ENCODE measurements at places on chromosomes 5 and 9.

DNA sequence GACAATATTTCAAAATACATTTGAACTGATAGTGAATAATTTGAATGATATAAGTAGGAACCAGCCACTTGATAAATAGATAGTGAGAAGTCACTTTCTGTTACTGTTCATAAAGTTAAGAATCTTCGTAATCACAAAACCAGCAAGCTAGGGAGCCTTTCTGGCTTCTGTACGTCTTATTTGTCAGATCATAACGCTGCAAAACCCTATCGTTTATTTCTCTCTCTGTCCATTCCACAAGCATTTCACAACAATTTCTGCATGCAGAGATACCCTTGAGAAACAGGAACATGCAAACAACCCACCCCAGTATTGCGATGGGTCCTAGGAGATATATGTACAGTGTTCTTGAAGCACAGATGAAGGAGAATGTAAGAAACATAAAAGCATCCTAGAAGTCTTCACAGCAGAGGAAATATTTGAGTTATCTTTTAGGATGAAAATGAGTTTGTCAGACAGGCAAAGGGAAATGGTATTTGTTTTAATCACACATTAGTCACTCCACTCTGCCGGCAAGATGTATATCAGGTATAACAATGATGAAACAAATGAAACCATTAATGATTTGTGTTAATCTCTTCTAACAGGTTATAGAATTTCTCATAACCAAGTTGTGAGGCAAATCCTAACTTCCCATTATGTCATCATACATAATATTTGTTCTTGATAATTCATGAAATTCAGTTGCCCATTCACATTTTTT, 668.7 kb upstream of the FTMT start:
- no peak for DNase-seq

DNA sequence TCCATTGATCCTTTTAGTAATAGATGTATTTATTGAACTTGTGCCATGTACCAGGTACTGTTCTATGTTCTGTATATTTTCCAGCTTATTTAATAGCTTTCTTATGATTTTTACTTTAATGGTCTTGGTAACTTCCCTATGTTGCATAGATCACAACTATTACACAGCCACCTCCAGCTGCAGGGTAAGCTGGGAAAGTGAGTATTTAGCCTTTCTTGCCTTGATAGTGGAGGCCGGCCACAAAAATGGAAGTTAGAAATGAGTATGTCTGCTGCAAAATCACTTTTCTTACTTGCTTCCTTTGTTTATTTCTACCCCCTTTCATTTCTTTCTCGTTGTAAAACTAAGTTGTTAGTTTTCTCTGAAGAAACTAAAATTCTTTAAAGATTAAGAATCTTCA, 43.1 kb upstream of the ANKDD1B start:
- no peak for DNase-seq

- peak; percentile 95 for DNase-seq
Measured at GRCh38 chr9:114894609-114895433, 35.6 kb downstream of the TNFSF8 start.

- DNase-seq: peak; percentile 93
Measured at GRCh38 chr9:96612105-96612965, 7.3 kb downstream of the CDC14B start.

DNA sequence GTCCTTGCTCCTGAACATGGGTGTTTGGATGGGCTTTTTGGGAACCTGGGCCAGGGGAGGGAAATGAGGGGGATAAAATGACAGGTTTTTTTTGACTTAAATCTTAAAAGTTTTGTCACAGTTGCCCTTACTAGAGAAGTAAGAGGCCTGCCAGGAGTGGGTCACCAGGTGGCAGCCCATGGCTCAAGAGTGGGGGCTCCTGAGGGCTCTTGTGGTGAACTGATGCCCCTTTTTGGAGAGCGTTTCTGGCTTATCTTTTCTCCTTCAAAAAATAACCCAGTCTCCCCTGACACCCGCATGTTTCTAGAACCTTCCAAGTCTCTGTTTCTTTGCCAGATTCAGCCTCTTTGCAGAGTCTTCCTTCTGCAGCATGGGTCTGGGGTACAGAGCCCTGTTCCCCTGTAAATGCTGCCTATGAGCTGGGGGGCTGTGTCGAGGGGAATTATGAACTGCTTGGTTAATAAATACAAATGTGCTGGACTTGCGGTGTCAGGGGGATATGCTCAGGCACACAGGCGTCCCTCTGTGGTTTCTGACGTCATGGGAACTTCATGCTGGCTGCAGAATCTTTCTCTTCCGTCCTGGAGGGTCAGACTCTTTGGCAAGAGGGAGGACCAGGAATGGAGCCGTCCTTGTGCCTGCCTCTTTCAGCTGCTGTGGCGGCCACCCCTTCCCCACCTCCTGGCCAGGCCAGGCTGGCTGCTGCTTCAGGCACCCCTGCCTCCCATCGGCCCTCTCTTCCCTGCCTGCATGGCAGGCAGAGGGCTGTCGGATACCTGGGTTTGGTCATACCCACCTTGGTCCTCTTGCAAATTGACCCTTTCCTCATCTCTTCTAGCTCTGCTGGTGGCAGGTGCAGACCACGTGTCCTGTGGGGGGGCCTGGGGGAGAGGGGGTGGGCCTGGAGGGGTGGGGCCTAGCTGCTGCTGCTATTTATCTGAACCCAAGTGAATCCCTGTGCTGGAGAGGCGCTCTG, 30.1 kb downstream of the PTPA start:
- DNase-seq: peak; percentile 91

DNA sequence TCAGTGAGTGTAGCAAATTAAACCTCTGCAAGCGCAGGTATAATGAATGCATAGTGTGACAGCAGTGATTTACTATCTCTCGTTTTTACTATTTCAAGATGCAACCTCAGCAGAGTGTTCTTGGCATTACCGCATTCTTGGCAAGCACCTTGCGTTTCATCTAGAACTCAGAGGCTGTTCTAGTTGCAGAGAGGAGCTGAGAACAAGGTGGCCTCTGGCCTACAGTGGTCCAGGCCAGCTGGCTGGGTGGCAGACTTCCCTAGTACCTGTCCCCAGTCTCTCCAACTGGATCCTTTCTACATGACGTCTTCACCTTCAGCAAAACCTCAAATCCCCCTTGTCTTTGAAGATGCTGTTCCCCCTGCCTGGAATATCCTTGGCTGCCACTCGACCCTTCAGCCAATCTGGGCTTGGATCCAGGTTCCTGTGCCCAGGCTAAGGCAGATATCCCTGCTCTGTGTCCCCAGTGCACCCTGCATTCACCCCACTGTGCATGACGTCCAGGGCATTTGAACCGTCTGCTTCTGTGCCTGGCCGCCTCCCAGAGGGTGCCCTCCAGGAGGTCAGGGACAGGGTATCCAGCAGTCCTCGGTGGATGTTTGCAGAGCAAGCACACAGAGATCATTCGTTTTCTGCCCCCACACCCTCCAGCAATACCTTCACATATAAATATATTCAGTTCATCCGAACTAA, 120.4 kb upstream of the CPEB4 start:
- no peak for DNase-seq

DNA sequence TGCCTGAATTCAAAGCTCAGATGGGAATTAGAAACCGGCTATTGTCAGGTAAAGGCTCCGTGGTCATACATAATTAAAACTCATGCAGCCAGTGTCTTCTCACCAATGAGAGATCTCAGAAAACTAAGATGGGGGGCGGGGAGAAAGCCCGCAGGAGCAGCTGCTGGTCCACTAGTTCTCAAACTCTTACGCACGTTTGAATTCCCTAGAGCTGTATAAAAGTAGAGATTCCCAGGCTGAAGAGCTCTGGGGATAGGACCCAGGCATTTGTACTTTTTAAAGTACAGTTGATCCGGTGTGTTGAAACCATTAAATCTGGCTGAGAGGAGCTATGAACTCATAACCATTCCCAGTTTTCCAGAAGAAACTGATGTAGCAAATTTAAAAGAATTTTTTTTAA, 68.5 kb downstream of the FRMD3 start:
- DNase-seq: no peak

- DNase-seq: no peak
Measured at GRCh38 chr9:111752455-111752854, 42.3 kb downstream of the SHOC1 start.

GRCh38 chr5:180346358-180346757, 6.8 kb downstream of the GFPT2 start:
- no peak for DNase-seq

GRCh38 chr5:20497356-20497755, 509.4 kb upstream of the CDH18 start:
- DNase-seq: no peak

GRCh38 chr5:155394727-155395126, 381.2 kb downstream of the KIF4B start:
- DNase-seq: no peak

DNA sequence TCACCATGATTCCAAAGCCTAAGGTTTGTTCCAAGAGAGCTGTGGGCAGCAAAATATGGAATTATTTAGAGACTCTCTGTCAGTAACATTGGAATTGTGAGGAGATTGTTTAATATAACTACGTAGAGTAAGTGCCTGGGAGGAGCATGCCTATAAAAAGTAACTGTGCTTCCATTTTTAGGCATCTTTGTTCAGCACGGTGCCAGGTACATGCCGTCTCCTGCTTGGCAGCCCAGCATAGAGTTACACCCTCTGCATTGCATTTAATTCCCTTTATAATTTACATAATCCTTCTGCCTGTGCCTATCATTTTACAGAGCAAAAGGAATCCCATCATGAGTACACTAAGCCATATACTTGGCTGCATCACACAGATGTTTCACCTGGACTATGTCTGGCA, 32.1 kb upstream of the ALDH1A1 start:
- no peak for DNase-seq

DNA sequence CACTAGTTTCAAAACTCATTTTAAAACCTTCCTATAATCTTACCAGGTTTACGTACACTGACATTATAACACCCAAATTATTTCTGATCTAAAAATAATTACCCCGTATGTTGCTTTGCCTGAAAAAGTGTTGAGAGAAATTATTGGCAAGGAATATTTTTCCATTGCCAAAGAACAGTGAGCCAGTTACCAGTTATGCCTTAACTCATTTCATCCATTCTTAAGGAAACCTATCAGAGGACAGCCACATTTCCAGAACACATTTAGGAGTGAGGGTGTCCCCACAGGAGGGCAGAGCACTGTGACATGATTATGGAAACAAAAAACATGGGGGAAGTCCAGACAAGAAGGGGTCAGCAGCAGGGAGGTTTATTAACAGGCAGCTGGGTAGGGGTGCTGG, 52.2 kb downstream of the GABBR2 start:
- no peak for DNase-seq

- DNase-seq: no peak
Measured at GRCh38 chr5:14777932-14778791, 93.4 kb downstream of the ANKH start.

- DNase-seq: no peak
Measured at GRCh38 chr5:145834554-145834916, 607 bp downstream of the PRELID2 start.

DNA sequence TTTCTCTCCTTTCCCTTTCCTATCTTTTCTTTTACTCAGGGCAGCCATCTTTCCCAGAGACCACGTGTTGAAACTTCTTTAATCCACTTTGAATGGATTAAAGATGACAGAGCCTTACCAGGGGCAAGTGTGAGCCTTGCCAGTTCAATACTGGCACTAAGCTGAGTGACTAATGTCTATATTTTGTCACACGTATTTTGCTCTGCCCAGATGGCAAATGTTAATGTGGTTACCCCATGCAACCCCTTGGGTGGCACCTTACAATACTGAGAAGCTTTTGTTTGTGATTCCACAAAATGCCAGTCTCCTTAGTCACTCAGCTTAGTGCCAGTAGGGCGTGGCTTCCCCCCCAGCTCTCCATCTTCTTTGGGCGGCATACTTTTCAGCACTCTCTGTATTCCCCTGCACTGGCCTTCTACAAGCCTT, 24.8 kb downstream of the ANXA1 start:
- DNase-seq: peak; percentile 22

GRCh38 chr9:128276574-128277270, 646 bp downstream of the SWI5 start:
- DNase-seq: peak; percentile 74

GRCh38 chr9:8332871-8333270, 533.3 kb upstream of the DMAC1 start:
- no peak for DNase-seq

DNA sequence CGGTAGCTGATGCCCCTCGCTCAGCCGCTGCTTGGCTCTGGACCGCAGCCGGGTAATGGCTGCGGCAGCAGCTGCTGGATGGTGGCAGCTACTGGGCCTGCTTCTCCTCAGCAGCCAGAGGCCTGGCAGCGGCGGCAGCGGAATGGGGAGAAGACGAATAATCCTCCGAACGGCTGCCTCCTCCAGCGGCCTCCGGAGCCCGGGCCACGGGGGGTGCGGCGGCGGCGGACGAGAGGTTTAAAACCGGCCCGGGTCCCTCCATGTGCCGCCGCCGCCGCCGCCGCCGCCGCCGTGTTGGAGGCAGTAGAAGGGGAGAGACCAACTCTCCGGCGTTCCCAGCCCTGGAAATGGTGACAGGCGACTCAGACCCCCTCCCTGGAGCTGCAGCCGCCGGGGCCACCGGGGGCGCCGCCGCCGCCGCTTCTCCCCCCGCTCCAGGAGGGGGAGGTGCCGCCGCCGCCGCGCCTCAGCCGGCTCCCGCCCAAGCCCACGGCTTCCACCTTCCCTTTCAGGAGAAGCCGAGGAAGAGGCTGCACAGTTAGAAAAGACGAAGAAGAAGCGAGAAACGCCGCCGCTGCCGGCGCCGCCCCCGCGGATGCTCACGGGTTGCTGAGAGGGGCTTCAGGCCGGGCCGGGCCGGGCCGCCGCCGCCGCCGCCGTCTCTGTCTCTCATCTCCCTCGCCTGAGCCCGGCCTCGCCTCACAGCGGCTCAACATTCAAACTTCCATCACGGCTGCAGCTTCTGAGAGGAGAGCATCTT, 118.4 kb upstream of the PRSS3 start:
- peak; percentile 55 for DNase-seq

DNA sequence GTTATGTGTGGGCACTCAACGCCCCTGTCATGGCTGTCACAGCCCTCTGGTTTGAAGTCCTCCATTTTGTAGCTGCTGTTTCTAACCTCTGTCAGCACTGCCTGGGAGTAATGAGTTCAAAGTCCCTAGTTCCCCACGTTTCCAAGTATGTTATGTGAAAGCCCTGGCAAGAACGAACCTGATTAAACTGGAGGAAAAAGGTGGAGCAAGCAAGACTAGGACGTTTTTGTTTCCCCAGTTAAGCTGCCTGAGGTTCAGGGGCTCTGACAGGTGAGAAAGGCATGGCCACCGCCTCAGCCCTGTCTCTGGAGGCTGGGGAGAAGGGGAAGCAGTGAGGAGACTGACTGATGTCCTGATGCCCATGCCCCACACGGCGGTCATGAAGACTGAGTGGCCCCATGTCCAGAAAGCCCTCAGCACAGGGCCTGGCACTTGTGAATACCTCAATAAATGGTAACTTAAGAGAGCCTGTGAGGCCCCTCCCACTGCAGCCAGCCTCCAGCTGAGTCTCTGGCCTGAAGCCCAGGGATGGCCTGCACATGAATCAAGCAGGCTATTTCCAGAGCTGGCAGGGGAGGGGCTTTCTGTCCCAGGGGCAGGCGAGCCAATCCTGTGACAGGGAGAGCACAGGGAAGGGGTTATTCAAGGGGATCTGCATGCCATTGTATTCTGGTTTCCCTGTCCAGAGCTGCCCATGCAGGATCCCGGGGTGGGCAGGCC, 61.8 kb downstream of the PFDN1 start:
- peak; percentile 91 for DNase-seq

GRCh38 chr5:134578578-134579283, 53.3 kb downstream of the JADE2 start:
- DNase-seq: no peak

GRCh38 chr5:111478266-111478665, 34.1 kb downstream of the STARD4 start:
- peak; percentile 50 for DNase-seq

Measured in adipocyte (in vitro differentiated cells).